Neural progenitor cell (in vitro differentiated cells): ENCODE measurements at places on chromosomes 3 and 15. TPM values are rescaled to one million over a fixed set of nuclear protein-coding genes. Genes with fewer than 3 reads are reported as not detected.

VILL gene
- 4.9 and 5.6 TPM in 2 replicates for total RNA-seq

- H3K27ac ChIP-seq: no peak overlapping the region
- H3K4me1 ChIP-seq: peaks cover 56% of the 10 kb centered on the region
- no peak overlapping the region for H3K4me3 ChIP-seq
- no peaks in the 10 kb centered on the region for H3K36me3 ChIP-seq
Measured at GRCh38 chr15:85475317-85475701, 94.9 kb downstream of the AKAP13 start.

DNA sequence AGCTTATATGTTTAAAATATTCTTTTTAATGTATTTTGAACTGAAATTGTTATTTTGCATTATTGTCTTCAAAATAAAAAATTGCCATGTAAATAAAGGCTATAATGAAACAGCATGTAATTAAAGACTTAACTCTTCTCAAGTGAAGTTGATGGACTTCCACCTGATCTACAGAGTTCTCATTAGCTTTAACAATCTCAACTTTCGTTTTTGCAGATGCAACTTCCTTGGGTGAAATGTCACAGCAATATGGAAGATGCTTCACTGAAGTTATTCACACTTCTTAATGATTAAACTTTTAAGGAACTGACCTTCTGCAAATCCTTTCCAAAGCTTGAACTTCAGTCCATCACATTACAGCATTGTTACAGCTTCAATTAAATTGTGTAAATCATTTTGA, 63.6 kb downstream of the OSTN start:
- peaks cover 43% of the 10 kb centered on the region for H3K4me1 ChIP-seq
- no peak overlapping the region for H3K4me3 ChIP-seq
- no peaks in the 10 kb centered on the region for H3K36me3 ChIP-seq
- no peak for DNase-seq
- no peaks in the 10 kb centered on the region for H3K27me3 ChIP-seq

DNA sequence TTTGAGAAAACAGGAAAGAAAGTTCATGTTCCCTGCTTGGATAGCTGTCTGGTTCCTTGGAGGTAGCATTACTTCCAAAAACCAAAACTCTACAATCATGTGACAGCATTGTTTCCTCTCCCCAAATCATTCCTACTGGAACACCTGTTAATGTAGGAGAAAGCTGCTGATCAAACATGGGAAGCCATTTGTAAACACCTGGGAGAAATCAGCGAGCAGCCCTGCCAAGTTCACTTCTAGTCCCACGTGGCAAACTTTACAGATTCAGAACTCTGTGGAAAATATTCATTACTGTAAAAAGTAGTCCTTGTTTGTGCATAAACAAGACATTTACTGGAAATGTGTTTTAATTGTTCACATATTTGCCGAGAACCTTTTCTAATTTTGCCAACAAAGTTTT, 275.5 kb upstream of the AZI2 start:
- no peak for DNase-seq
- H3K4me1 ChIP-seq: no peaks in the 10 kb centered on the region
- H3K27ac ChIP-seq: no peak overlapping the region
- H3K27me3 ChIP-seq: no peaks in the 10 kb centered on the region

- peaks cover 28% of the 10 kb centered on the region for H3K4me1 ChIP-seq
- H3K4me3 ChIP-seq: no peak overlapping the region
- no peak overlapping the region for H3K27ac ChIP-seq
- H3K36me3 ChIP-seq: no peaks in the 10 kb centered on the region
- H3K27me3 ChIP-seq: no peaks in the 10 kb centered on the region
Measured at GRCh38 chr3:177060492-177060891, 136.8 kb downstream of the TBL1XR1 start.

DNA sequence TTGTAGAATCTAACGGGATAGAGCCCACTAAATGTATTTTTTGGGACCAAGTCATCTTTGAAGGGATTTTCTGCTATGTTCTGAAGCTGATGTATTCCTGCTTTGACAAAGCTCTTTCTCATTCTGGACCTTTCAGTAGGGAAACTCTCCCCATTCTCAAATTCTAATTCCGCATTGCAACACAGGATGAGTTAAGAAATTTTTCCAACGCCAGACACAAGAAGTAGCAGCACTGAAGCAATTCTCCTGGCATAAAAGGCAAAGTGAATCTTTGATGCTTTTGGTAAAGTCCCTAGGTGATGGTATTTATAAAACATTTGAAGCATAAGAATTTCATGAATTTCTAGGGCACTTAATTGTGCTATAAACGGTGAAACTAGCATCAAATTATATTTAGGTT, 76.8 kb downstream of the ZPLD1 start:
- DNase-seq: no peak
- no peaks in the 10 kb centered on the region for H3K36me3 ChIP-seq
- no peak overlapping the region for H3K4me3 ChIP-seq
- H3K27me3 ChIP-seq: no peaks in the 10 kb centered on the region
- H3K4me1 ChIP-seq: no peaks in the 10 kb centered on the region
- no peak overlapping the region for H3K27ac ChIP-seq

DNA sequence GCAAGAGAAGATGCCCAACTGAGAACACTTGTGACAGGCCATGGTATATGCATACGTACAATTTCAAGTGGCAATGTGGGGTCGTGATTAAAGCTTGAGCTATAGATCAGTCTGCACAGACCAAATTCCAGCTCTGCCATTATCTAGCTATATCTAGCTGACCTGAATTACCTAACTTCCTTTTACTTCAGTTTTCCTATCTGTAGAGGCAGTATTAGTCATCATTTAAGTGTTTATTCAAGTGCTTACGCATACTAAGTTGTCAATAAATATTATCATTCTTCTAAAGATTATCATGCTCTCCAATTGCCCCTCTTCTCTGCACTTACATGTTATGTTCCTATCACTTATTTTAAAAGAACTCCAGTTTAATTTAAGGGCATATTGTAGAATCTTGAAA, 87.9 kb downstream of the ARPP21 start:
- no peak overlapping the region for H3K4me3 ChIP-seq
- H3K27ac ChIP-seq: no peak overlapping the region
- H3K36me3 ChIP-seq: no peaks in the 10 kb centered on the region
- DNase-seq: no peak

DNA sequence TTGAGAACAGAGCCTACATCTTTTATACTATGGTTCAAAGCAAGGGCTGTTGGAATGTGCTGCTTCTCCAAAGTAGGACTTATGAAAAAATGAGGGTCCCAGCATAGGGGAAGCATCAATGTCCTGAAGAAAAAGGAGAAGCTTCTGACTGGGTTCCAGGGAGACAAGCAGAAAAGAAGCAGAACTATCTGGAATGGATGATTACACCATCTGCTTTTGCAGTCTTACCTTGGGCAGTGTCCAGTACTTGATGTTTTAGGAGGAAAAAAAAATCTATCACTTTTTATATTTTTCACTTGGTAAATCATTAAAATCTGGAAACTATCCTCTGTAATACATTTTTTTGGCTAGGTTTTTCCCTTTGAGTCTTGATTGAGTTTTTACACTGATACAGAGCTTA, 57.9 kb upstream of the DPH6 start:
- H3K4me3 ChIP-seq: no peak overlapping the region
- H3K36me3 ChIP-seq: no peaks in the 10 kb centered on the region
- no peak overlapping the region for H3K27ac ChIP-seq
- DNase-seq: no peak

DNA sequence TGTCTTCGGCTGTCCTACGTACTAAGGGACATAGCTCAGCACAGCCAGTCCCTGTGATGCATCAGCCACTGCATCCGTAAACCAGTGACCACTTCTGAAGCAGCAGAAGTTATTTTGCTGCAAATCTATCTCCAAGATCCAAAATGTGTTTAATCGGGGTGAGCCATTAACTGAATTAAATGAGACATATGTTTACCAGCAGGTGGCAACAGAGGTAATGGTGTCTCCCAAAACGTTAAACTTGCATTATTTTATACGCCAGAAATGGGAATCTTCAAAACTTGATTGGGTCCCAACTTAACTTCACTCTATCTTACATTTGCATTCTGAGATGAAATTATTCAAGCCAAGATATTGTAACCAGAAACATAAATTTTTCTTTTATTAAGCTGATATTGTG, 75.3 kb upstream of the BOC start:
- H3K27me3 ChIP-seq: no peaks in the 10 kb centered on the region
- no peak overlapping the region for H3K4me3 ChIP-seq
- peak; percentile 27 for DNase-seq
- H3K27ac ChIP-seq: no peak overlapping the region

CACNA1D gene
- total RNA-seq: 0.25 and 4.7 TPM in 2 replicates

MON1A gene
- total RNA-seq: 1.9 and 4.5 TPM in 2 replicates

GRCh38 chr3:27521179-27521871, 37.1 kb upstream of the SLC4A7 start:
- H3K27ac ChIP-seq: no peak overlapping the region
- DNase-seq: no peak
- no peaks in the 10 kb centered on the region for H3K36me3 ChIP-seq

DNA sequence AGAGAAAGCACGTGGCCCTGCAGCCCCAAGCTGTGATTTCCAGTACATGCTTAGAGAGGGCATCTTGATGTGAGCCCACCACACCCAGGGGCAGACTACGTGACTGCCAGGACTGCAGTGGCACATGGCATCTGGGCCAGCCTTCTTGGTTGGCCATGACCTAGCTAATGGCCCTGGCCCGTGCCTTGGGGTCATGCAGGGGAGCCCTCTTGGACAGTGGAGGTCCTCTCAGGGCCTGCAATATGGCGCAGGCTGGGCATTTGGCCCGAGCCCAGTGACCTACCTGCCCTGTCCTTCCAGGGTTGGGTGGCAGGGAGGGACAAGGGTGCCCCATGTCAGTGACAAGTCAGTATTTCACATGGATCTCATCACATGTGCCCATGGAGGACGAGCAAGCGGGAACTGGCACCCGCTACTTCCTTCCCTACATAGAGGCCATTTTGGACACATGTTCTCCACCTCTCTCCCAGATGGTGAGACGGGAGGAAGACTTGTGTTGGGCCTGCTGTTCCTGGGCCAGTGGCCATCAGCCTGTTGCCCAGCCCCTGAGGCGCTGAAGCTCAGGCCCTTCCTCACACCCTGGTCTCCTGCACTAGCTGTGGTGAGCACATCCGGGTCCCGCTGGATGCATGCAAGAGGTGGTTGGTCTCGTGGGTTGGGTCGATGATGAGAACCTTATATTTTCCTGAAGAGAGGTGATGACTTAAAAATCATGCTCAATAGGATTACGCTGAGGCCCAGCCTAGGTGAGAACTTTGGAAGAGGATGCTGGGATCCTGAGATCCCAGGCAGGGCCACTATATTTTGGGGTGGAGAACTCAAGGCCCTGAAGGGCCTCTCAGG, 195.6 kb downstream of the UBE3A start:
- H3K4me1 ChIP-seq: no peaks in the 10 kb centered on the region
- no peak overlapping the region for H3K4me3 ChIP-seq
- H3K27ac ChIP-seq: no peak overlapping the region
- no peaks in the 10 kb centered on the region for H3K36me3 ChIP-seq

- H3K27me3 ChIP-seq: no peaks in the 10 kb centered on the region
- H3K4me1 ChIP-seq: no peaks in the 10 kb centered on the region
- DNase-seq: no peak
- H3K27ac ChIP-seq: no peak overlapping the region
Measured at GRCh38 chr3:183287301-183287971, 34.4 kb downstream of the B3GNT5 start.

NMB gene
- total RNA-seq: 0.24 and 3.7 TPM in 2 replicates

DNA sequence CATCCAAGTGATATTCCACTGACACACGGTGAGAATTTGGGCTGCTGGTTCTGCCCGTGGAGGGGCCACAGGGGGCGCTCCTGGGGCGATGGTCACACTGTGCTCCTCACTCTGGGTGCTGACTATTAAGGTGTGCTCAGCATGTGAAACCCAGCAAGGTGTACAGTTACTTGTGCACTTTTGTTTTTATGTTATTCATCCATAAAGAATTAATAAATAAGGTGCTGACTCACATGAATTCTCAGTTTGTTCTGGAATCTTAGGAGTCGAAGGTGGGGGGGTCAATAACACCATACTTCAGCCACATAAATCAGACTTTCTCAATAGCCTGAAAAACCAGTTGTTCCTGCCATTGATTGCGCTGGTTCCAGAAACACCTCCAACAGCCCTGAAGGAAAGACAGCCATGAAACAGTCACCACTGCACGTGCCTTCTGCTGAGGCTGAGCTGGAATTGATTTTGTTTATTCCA, 53.5 kb upstream of the SPATA12 start:
- no peaks in the 10 kb centered on the region for H3K27me3 ChIP-seq
- no peak for DNase-seq
- peaks cover 9% of the 10 kb centered on the region for H3K4me1 ChIP-seq
- no peak overlapping the region for H3K4me3 ChIP-seq
- H3K27ac ChIP-seq: no peak overlapping the region

TMCC1 gene
- total RNA-seq: 26.2 and 29.8 TPM in 2 replicates

DNA sequence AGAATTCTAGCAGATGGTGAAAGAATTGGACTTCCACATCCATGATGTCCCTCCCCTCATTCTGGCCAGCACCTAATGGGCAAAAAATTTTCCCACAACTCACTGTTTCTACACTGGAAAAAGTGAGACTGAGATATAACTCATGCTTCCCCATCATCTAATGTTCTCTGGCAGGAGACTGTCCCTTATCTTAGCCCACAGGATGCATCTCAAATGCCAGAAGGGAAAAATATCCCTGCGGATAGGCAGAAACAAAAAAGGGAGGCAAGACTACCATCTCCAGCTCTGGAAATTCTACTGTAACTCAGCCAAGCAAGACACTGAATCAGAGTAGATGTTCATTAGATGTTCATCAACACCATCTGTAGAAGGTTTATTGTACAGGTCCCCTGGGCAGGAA, 58.6 kb downstream of the DLG1 start:
- H3K36me3 ChIP-seq: peaks cover 8% of the 10 kb centered on the region
- no peaks in the 10 kb centered on the region for H3K27me3 ChIP-seq
- no peak overlapping the region for H3K4me3 ChIP-seq
- H3K27ac ChIP-seq: no peak overlapping the region
- DNase-seq: no peak

CSPG4 gene
- 0.07 and 0.37 TPM in 2 replicates for total RNA-seq

DNA sequence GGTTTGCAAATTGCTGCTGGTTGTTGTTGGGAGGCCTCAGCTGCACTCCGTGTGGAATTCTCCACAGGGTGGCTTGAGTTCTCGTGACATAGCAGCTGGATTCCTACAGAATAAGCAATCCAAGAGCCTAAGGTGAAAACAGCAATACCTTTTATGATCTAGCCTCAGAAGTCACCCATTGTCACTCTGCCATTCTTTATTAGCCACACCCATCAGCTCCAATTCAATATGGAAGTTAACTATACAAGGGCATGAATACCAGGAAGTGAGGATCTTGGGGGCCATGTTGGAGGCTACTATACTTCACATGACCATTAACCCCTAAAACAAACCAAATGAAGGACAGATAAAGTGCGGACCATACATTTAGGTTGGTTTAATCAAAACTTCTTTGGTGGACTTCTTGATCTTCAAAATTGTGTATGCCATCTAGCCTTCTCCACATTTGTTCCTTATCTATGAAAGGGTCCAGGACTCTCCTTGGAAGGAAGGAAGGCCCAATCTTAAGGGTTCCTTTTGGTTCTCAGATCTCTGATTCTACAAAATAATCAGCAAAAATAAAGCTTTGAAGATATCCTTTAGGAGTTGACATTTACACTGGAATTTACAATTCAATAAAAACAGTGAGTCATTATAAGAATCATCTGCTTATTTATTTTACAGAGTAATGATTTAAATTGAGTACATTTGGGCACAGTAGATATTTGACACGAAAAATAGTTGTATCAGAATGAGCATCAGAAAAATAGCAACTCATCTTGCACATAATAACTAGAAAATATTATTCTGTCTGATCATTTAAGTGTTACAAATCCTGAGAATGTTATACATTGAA, 21.5 kb downstream of the CIAO2A start:
- H3K27ac ChIP-seq: no peak overlapping the region
- H3K4me1 ChIP-seq: no peaks in the 10 kb centered on the region
- H3K36me3 ChIP-seq: peaks cover 8% of the 10 kb centered on the region
- DNase-seq: no peak
- no peak overlapping the region for H3K4me3 ChIP-seq
